Stimulated activated CD4-positive, alpha-beta T cell treated with anti-CD3 and anti-CD28 coated beads, TNF-alpha, amount 100 ng/mL, for 48 hours (primary cell): ENCODE measurements at places on chromosomes 3 and 15.

DNA sequence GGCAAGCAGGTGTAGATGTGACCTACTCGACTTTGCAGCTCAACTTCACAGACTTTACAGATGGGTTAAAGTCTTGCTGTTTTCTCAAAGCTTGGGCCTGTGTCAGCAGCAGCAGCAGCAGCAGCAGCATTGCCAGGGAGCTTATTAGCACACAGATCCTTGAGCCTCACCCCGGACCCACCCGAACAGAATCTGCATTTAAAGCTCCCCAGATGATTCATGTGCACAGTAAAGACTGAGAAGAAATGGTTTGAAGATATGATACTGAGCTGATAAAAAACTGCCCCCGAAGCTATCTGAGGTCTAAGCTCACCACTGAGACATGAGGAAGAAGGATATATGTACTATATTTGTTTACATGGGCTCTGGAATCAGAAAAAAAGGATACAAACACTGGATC lies 231.7 kb downstream of the ARPP21 start:
- DNase-seq, result no peak

GRCh38 chr3:61449327-61450040 lies 111.9 kb upstream of the PTPRG start:
- DNase-seq, result no peak

GRCh38 chr3:195443391-195443989 lies 670 bp upstream of the ACAP2 start:
- no peak for DNase-seq

DNA sequence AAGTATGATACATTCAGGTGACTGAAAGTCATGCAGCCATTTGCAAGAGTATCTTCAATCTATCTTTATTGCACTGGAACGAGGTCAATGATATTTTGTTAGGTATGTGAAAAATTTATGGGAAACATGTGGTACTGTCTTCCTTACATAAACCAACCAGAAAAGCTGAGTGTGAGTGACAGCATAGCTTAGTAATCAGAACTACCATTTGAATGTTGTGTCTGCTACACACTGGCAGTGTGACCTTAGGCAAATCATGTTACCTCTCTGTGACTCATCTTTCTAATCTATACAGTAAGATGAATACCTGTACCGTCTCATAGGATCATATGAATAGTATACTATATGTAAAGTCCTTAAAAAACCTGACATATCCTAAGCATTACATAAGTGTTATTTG lies 337.9 kb upstream of the IL12A start:
- no peak for DNase-seq

DNA sequence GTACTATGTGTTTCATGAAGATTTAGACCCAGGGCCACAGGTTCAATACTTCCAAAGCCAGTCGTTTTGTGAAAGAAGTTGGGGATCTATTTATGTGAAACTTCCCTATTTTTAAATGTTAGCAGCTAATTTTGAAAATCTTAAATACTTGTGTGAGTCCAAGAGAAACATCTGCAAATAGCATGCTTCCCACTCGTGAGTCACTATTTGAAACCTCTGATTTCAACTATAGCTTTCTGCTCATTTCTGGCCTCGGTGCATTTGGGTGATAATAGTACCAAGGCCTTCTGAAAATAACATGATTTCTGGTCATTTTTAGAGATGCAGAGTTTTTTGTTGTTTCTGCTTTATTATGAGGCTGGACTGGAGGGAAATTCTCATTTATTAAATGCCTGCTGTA lies 110.0 kb downstream of the OPA1 start:
- no peak for DNase-seq

DNA sequence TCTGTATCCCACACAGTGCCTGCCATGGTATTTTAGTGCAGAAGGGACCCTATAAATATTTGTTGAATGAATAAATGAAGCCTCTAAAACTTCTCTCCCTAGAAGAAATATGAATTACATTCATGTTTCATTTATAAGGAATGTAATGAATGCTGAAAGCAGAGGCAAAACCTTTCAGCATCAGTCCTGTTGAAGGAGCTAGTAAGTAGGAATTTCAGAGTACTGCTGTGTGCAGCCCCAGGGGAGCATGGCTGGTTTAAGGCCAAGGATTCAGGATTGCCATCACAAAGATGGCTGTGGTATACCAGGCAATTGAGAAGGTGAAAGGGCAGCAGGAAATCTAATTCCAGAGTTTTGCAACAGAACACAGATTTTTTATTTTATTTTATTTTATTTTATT lies 1131.4 kb downstream of the IGSF11 start:
- no peak for DNase-seq
